ENCODE measurements at places on chromosomes 12 and 14. TPM values are rescaled to one million over a fixed set of nuclear protein-coding genes. Genes with fewer than 3 reads are reported as not detected.

GRCh38 chr12:12715128-12715458 lies 2.1 kb upstream of the CDKN1B start:
- H3K27ac ChIP-seq: no peak overlapping the region
- peaks cover 3% of the 10 kb centered on the region for H3K36me3 ChIP-seq
- H3K4me1 ChIP-seq: peaks cover 30% of the 10 kb centered on the region

DNA sequence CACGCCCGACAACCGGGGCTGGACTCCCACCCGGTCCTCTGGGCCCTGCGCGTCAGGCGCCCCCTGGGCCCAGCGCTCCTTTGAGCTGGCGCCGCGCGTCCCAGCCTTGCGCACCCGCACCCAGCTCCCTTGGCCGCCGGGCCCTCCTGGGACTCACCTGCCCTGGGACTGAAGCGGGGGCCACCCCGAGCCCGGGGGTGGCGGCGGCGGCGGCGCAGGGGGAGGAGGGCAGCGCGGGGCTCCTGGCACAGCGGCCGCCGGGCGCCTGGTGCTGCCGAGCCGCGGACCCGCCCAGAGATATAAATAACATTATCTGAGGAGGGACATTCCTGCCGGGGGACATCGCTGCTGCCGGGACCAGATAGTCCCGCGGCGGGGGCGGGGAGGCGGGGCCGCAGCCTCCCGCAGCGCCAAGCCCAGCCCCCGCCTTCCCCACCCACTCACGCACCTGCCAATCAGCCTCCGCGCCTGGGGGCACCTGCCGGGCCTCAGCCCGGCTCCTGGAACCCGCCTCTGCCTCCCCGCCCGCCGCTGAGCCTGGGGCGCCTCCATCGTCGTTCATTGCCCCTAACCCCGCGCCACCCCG lies at the start of gene SPTB:
Gene SPTB, minus strand, starts transcription at position 273 of the 586 bp plus-strand sequence. CDS start 56,813 bp downstream, outside the sequence.
- H3K27me3 ChIP-seq: peaks cover 86% of the 10 kb centered on the region
- no peak within 1 kb of the TSS for H3K4me3 ChIP-seq
- no peak within 1 kb of the TSS for H3K27ac ChIP-seq
- no peak for DNase-seq
- no peaks in the 10 kb centered on the region for H3K36me3 ChIP-seq

GRCh38 chr14:38127784-38128183 lies 79.9 kb upstream of the SSTR1 start:
- H3K36me3 ChIP-seq: no peaks in the 10 kb centered on the region
- H3K27me3 ChIP-seq: no peaks in the 10 kb centered on the region
- DNase-seq: no peak

DNA sequence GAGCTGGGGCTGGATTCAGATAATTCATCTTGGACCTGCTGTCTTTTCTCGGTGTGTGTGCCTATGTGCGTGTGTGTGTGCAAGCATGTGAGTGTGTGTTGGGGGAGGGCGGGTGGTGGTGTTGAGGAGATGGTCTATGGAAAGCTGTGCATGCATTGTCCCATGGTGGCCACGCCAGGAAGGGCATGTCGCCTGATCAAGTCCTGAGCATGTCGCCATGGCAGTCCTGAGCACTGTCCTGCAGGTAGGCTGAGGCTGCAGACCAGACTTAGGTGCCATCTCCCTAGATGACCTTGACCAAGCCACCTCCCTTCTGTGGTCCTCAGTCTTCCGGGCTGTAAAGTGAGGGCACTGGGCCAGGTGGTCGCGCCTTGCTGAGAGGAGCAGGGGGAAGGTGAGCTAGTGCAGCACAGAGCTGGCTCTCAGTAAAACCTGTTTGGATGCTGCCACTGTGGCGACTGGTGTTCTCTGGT lies 81.4 kb downstream of the PAPOLA start:
- no peaks in the 10 kb centered on the region for H3K4me1 ChIP-seq
- no peak for DNase-seq
- no peaks in the 10 kb centered on the region for H3K36me3 ChIP-seq
- no peaks in the 10 kb centered on the region for H3K27me3 ChIP-seq

Gene DAO
- polyA plus RNA-seq: not detected

Gene COCH
- polyA plus RNA-seq: 0.87 TPM

Gene SDSL
- polyA plus RNA-seq: 10.0 TPM

Gene GPRC5A
- polyA plus RNA-seq: not detected

Gene C1S
- not detected for polyA plus RNA-seq

Gene SPIC
- polyA plus RNA-seq: not detected

Gene KRT82
- polyA plus RNA-seq: not detected

Measured in CD14-positive monocyte (primary cell).